ENCODE measurements at places on chromosomes 12 and 14.

GRCh38 chr14:31336646-31337045, 83.7 kb downstream of the HEATR5A start:
- no peak for DNase-seq

DNA sequence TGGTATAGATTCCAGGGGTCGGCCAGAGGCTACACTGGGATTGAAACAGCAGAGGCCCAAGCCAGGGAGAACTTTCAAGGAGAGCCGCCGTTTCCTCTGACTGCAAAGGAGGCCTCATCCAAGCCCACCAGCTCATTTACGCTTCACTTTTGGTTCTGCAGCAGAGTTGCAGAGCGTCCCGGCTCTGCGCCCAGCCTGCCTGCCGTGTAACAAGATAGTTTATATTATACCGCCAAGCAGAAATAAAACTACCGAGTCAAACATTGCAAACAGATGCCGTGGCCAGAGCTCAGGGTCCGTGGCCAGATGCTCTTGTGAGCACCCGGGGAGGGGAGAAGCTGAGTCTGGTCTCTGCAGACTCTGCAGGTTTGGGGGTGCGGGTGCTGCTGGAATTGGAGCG, 60.7 kb upstream of the TBX3 start:
- no peak for DNase-seq

DNA sequence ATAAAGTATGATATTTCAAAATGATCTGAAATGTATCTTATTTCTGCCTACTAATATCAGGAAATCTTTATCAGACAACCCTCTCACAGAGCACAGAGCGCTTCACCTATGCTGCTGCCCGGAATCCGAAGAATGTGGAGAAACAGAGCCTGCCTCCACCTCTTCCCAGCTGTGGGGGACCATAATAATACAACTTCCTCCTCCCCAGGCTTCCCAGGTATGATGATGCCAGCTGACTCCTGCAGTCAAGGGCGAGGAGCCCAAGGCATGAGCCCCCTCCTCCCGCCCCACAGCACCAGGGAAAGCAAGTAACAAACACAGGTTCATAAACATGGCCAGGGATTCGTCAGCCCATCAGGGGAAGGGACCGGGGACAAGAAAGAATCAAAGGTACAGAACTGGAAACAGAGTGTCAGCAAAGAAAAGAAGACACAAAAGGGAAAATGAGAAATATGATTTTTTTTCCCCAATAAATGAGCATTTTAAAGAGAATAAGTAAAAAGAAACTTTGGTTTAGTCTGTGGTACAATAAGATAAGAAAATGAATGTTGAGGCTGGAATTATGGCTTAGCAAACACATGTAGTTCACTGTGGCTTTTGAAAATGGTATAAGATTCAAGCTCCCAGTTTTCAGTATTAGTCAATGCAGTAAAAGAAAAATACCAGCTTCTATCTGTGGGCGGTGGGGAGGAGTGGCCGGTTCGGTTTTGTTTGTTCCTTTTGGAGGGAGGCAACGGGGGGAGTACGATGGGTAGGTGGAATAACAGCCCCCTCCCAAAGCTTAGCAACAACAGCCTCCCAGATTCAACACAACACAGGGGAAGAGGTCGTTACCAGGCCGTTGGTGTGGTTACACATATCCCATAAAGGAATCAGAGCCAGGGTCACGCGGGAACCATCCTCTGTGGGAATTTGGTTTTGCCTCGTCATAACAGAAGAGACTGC, 68.3 kb downstream of the SETD3 start:
- DNase-seq = no peak

- DNase-seq = no peak
Observed at GRCh38 chr14:81454572-81455218, 54.6 kb upstream of the STON2 start.

- DNase-seq = no peak
Observed at GRCh38 chr14:49774106-49774505, 6.2 kb downstream of the KLHDC2 start.

GRCh38 chr12:614411-614970, 48.8 kb downstream of the NINJ2 start:
- DNase-seq = peak; percentile 44

DNA sequence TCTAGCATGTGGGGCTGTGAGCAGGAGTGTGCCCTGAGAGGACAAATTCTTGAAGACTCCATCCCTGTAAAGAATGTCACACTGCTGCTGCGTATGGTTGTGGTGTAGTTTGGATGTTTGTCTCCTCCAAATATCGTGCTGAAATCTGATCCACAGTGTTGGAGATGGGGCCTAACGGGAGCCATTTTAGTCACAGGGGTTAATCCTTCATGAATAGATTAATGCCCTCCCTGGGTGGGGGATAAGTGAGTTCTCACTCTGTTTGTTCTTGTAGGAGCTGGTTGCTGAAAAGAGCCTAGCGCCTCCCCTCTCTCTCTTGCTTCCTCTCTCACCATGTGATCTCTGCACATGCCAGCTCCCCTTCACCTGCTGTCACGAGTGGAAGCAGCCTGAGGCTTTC, 94.5 kb upstream of the VASH1 start:
- DNase-seq = no peak

GRCh38 chr12:107685360-107686248, at the start of gene PWP1:
Gene PWP1 (plus strand): TSS chr12:107685799. CDS start chr12:107685900, 101 bp downstream.
- peak; percentile 96 for DNase-seq

- no peak for DNase-seq
Observed at GRCh38 chr12:46260124-46260912, 8.5 kb downstream of the SLC38A1 start.
